ENCODE measurements at places on chromosomes 3 and 15. TPM values are rescaled to one million over a fixed set of nuclear protein-coding genes. Genes with fewer than 3 reads are reported as not detected.

GRCh38 chr3:52563984-52564383 is 27.6 kb downstream of the UQCC5 start:
- DNase-seq: no peak

DNA sequence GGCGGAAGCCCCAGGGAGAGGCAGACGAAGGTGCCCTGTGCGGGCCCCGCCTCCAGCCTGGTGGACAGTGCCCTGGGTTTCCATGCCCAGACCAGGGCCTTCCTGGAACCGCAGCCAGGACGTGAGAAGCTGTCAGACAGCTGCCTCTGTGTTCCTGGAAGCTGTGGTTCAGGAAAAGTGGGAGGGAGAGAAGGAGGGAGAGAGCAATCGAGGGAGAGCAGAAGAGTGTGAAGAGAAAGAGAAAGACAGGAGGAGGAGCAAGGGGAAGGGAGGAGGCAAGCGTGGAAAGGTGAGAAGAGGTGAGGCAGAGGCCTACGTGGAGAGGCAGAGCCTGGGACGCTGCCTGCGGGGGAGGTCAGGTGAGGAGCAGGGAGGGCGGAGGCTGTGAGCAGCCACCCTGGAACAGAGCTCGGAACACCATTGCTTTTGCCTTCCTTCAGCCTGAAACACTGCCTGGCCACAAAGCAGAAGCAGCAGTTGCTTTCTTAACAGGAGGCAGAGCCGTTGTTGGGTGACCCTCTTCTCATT is 18.6 kb downstream of the ZDHHC19 start:
- DNase-seq: no peak

Gene LRRC28
- total RNA-seq: 24.9 TPM

- no peak for DNase-seq
Measured at GRCh38 chr3:17882981-17883380, 140.6 kb upstream of the TBC1D5 start.

DNA sequence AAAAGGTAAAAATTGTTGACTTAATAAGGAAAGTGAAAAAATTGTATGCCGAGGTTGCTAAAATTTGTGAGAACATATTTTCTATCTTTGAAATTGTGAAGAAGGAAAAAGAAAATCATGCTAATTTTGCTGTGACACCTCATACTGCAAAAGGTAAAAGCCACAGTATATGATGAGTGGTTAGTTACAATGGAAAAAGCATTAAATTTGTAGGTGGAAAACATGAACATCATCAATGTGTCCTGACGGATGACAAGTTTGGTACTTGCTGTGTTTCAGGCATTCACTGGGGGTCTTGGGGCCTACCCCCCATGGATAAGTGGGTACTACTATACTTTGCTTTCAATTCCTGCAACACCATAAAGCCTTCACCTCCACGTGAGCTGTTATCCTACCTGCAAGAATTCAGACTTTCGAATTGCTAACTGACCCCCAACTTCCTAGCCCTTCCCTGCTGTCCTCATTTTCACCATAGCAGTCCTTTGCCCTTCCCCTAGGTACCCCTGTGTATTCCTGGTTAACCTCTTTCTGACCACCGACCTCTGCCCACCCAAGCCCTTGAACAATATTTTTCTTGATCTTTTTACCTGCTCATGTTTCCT is 62.4 kb downstream of the RAB7A start:
- no peak for DNase-seq

- DNase-seq: no peak
Measured at GRCh38 chr3:81920816-81921215, 159.4 kb upstream of the GBE1 start.

Gene ITGA11
- 2.0 TPM for total RNA-seq

GRCh38 chr15:45117308-45118130 is 3.4 kb downstream of the DUOXA2 start:
- DNase-seq: no peak

DNA sequence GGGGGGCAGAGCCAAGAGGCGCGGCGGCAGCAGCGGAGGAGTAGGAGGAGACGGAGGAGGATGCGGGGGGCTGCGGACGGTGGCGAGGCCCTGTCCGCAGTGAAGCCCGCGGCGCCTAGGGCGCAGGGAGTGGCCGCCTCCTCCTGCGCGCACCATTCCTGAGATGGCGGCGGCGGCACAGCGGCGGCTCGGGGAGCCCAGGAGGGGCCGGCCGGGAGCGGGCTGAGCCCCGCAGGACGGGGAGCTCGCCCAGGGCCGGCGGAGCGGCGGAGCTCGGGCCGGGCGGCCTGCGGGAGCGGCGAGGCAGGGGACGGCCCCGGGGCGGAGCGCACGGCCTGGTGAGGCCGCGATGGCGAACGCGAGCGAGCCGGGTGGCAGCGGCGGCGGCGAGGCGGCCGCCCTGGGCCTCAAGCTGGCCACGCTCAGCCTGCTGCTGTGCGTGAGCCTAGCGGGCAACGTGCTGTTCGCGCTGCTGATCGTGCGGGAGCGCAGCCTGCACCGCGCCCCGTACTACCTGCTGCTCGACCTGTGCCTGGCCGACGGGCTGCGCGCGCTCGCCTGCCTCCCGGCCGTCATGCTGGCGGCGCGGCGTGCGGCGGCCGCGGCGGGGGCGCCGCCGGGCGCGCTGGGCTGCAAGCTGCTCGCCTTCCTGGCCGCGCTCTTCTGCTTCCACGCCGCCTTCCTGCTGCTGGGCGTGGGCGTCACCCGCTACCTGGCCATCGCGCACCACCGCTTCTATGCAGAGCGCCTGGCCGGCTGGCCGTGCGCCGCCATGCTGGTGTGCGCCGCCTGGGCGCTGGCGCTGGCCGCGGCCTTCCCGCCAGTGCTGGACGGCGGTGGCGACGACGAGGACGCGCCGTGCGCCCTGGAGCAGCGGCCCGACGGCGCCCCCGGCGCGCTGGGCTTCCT is at the start of gene GPR27:
Gene GPR27, plus strand, starts transcription at position 155 of the 909 bp plus-strand sequence. Its CDS starts 195 bp downstream, at position 350.
- peak; percentile 23 for DNase-seq

- no peak for DNase-seq
Measured at GRCh38 chr3:144106970-144107369, 135.3 kb downstream of the DIPK2A start.

Gene SETD2
- 77.5 TPM for total RNA-seq

Gene TBC1D5
- 77.5 TPM for total RNA-seq

Gene WDR53
- 7.3 TPM for total RNA-seq

GRCh38 chr15:74976159-74976558 is 19.2 kb upstream of the SCAMP5 start:
- no peak for DNase-seq

Gene MYLK
- total RNA-seq: 6.1 TPM

Gene TP63
- 0.41 TPM for total RNA-seq

DNA sequence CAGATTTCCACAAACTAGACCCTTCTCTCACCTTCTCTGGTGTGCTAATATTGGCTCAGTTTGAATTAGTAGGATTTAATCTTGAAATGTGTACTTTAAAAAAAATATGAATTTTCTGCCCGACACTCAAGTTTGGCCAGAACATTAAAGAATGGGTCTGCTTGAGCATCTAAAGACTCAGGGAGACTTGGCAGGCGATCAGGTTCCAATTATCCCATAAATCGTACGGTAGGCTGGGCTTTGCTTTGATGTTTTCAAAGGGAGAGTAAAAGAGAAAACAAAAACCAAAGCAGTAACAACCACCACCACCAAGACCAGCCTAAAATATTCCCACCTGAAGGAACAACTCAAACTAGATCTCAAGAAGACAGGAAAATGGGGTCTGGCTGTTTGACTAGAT is 230.8 kb downstream of the EBLN2 start:
- no peak for DNase-seq

Gene TMEM202
- total RNA-seq: not detected

GRCh38 chr3:10514407-10515069 is 9.2 kb upstream of the ATP2B2 start:
- DNase-seq: no peak

DNA sequence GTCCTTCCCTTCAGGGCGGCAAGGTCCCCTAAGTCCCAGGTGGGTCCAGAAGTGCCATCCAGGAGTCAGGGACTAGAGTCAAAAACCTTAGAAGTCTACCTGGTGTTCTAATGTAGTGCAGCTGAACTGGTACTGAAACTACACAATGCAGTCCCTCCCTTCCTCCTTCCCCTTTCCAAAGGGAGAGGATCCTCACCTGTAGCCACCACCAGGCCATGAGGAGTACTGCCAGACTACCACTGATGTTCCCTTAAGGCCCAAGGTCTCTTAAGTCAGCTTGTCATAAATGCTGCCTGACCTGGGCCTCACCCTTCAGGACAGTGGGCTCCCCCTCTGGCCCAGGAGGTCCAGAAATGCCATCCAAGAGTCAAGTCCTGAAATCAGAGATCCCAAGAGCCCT is 98.9 kb downstream of the ULK4 start:
- DNase-seq: no peak

GRCh38 chr3:38575279-38575843 is 74.1 kb downstream of the SCN5A start:
- DNase-seq: no peak

Gene ZPLD1
- total RNA-seq: not detected

GRCh38 chr15:89967881-89968280 is 33.2 kb upstream of the ZNF710 start:
- no peak for DNase-seq

Gene ZCWPW2
- total RNA-seq: 4.9 TPM

- peak; percentile 66 for DNase-seq
Measured at GRCh38 chr3:124559846-124560574, 170.2 kb upstream of the UMPS start.

DNA sequence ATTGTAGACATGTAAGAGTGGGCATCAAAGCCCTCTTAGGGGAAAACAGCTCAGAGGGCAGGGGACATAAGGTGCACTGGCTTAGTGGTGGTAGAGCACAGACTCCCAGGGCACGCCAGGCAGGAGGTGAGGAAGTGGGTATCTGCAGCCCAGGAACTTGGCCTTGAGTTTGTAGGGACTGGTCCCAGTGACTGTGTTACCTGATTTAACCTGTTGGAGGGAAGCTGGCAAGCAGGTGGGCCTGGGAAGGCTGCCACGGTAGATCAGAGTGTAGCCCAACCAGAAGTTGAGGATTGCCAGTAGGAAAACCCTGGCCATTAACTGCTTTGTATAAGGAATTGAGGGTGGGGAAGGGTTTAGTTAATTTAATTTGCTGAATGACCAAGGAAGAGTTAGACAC is 417.5 kb upstream of the C2CD4B start:
- DNase-seq: no peak

DNA sequence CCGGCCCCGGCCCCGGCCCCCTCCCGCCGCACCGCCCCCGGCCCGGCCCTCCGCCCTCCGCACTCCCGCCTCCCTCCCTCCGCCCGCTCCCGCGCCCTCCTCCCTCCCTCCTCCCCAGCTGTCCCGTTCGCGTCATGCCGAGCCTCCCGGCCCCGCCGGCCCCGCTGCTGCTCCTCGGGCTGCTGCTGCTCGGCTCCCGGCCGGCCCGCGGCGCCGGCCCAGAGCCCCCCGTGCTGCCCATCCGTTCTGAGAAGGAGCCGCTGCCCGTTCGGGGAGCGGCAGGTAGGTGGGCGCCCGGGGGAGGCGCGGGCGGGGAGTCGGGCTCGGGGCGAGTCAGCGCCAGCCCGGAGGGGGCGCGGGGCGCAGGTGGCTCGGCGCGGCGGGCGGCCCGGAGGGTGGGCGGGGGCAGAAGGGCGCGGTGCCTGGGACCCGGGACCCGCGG is 352 bp downstream of the CHRD start:
- peak; percentile 92 for DNase-seq

DNA sequence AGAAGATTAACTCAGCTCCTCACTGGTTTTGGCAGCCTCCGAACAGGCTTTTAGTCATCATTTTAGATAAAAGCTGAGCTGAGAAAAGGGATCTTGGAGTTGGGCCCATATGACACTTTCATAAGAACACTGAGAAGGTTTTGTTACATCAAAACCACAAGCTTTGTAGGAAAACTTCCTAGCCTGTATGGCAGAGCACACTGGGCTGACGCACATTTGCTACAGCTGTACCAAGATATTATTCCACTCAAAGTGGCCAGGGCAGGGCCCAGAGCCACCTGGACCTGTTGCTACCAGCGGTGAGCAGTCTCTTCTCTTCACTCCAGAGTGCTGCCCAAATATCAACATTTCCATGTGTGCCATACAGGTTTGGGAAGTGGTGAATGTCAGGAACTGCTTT is 160.5 kb upstream of the CCDC54 start:
- DNase-seq: no peak

- no peak for DNase-seq
Measured at GRCh38 chr3:9396301-9396631, 1.1 kb upstream of the SETD5 start.

DNA sequence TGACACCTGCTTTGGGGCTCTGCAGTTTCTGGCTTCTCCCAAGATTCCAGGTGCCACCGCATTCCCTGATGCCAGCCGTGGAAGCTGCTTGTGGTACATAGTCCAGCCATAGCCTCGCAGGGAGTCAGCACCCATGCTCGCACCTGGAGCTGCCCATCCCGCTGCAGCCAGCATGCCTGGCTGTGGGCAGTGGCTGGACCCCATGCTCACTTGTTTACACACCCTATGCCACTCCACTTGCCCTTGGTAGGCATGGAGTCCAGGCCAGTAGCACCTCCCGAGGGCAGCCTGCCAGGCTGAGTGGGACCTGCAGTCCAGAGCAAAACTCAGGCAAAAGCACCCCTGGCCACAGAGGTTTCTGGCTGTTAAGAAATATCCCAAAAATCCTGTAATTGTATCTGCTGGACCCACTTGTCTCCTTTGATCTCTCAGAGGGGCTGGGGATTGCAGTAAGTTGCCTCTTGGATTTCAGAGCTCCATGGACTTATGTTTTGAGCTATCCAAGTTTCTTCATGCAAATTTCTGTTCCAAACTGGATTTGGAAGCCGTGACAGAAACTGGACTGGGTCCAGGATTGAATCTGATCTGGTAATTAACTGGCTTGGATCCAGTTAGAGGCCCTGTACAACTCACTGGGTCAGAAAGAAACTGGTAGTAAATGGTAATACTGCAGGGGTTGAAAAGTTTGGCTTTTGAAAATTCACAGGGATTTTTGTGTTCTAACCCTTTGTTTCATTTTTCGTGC is 149.3 kb downstream of the FMN1 start:
- DNase-seq: no peak

GRCh38 chr3:174430986-174431385 is 428.1 kb upstream of the NAALADL2 start:
- no peak for DNase-seq

GRCh38 chr15:41923401-41923997 is 29.6 kb upstream of the SPTBN5 start:
- no peak for DNase-seq

DNA sequence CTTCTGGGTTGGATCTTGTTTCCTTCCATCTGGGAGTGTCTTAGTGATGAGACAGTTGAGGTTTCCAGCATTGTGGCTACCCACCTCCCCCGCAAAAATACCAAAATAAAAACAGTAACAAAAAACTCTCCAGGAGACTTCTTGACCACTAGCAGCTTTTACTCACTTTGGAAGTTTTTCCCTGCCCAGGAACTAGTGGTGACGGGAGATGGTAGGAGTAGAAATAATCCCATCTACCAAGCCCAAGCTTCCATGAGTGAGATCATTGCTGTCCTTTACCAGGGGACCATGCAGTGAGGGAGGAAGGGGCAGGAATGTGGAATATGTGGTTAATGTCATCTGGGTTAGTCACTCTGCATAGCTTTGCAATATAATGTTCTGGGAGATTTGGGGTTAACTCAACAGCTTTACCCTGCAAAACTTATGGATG is 187.7 kb downstream of the ITPR1 start:
- no peak for DNase-seq

GRCh38 chr3:197734667-197735318 is 1.9 kb downstream of the RUBCN start:
- DNase-seq: no peak

All from frontal cortex (tissue), 4 donors.